ENCODE measurements at places on chromosomes 1 and 21.

DNA sequence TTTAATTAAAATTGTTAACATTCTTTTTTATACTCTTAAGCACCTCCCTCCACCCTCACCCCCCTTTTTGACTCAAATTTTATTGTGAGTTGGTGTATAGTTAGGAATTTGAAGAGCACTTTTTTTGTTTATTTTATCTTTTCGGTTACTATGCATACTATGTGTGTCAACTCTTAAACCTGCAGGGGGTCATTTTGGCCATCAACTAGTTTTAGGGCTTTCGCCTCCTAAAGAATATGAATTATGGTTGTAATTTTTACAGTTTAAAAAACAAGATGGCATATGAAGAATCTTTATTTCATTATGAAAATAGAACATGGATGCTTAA, 9.7 kb downstream of the BACH1 start:
- no peak for DNase-seq

GRCh38 chr1:77889671-77890070, 1.2 kb downstream of the NEXN start:
- peak; percentile 90 for DNase-seq

DNA sequence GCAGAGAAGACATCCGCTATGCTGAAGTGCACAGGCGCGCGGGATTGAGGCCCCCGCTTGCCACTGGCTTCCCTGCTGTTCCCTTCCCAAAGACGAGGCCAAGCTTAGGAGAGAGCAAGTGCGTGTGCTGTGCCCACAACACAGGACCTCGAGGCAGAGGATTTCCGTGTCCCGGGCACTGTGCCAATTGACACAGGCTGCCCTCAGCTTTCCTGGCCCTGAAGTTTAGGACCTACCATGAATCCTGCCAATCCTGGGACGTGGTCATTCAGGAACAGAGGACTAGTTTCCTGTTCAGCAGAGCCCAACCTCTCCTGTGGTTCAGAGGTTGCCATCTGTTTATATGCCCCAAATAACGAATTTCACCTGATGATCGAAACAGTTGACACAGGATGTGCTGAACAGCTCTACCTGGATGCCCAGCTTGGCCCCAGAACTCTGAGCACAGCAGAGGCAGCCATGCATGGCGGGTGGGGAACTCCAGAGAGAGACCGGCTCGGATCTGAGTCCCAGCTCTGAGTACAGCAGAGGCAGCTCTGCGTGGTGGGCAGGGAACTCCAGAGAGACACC, 22.0 kb downstream of the SLC37A1 start:
- DNase-seq = no peak

DNA sequence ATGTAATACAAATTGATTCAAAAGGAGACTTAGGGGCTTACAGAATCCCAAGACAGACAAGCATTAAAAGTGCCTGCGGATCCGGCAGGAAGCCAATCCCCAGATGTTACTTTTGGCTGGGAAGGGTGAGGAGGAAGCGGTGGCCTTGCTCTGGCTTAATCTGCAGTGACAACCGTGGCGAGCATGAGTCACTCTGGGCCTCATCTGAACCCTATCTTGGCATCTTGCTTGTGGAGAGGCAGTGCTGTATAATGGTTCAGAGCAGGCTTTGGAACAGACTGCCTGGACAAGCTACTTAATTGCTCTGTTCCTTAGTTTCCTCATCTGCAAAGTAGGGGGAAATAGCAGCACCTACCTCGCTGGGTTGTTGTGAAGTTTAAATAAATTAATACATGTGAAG, 74.1 kb downstream of the XCL2 start:
- no peak for DNase-seq

DNA sequence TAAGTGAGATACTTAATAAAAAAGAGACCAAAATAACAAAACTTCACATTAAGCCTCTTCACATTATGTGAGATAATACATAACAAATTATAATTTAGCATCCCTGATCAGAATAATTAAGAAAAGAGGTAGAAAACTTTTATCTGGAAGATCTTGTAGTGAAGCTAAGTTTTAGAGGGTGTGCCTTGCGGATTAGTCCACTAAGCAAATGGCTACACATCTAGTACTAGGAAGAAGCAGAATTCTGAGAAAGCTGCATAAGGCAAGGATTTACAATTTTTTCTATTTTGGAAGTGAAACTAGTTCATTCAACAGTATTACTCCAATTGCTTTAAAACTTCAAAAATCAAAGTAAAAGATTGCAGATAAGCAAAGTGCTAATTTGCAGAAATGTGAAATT, 3.5 kb downstream of the YOD1 start:
- no peak for DNase-seq

DNA sequence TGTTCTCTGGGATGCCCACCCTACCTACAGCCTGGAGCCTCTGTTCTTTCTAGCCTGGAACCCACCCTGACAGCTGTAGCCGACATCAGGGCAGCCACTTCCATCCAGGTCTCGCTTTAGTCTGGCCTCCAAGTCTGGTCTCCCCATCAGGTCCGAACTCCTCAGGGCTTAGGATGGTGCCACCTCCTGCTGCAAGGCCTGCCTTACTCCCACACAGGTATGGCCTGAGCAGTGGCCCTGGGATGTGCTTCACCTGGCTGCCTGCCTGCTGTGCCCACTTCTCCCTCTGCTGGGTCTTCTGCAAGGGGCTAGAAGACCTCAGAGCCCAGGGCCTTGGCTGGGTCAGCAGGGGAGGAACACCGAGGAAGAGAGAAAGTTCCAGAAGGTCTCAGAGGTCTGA, 35.7 kb upstream of the MAGOH start:
- DNase-seq = no peak

DNA sequence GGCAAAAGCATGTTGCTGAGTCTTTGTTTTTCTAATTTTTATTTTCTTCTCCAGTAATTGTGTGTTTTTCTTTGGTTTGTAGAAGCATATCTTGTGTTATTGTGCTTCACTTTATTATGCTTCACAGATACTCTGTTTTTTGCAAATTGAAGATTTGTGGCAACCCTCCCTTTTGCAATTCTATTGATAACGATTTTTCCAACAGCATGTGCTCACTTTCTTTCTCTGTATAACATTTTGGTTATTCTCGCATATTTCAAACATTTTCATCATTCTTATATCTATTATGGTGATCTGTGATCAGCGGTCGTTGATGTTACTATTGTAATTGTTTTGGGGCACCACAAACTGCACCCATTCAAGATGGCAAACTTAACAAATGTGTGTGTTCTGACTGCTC, 3.8 kb upstream of the ANGEL2 start:
- no peak for DNase-seq

Measured in ACHN (cell line).